Suprapubic skin (tissue), 4 donors: ENCODE measurements at places on chromosomes 3 and 15.

- DNase-seq: no peak
Observed at GRCh38 chr3:157530637-157531300, 27.6 kb upstream of the VEPH1 start.

DNA sequence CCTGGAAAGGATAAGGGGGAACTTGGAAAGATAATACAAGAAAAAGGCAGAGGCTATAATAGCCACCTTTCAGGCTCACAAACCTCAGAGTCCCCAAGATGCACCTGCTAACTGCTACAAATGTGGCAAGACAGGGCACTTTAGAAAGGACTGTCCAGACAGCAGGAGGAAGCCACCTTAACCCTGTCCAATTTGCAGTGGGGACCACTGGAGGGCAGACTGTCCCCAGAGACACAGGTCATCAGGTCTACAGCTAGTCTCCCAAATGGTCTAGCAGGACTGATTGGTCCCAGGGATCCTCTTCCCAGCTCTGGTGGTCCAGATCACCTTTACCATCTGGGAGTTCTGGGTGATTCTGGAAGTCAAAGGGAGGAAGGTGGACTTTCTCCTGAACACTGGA lies 882.5 kb upstream of the GBE1 start:
- no peak for DNase-seq

- DNase-seq: no peak
Observed at GRCh38 chr3:108312656-108313055, 16.3 kb downstream of the HHLA2 start.

GRCh38 chr3:110504901-110505300 lies 566.7 kb upstream of the NECTIN3 start:
- DNase-seq: no peak

DNA sequence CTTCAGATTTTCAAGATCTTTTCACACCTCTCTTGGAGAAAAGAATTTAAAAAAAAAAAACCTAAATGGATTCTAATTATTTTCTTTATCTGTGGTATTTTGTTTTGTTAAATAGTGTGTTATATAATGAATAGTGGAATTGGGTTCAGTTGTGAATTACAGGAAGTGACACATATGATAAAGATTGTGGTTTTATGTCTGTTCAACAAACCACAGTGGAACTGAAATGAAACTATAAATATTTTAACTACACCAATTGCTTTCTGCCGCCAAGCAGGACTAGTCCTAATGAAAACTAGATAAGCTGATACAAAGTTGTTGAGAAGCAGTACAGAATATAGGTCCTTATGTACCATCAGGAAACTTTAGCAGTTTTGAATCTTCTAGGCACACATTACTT lies 121.6 kb downstream of the UBE2E2 start:
- DNase-seq: no peak

DNA sequence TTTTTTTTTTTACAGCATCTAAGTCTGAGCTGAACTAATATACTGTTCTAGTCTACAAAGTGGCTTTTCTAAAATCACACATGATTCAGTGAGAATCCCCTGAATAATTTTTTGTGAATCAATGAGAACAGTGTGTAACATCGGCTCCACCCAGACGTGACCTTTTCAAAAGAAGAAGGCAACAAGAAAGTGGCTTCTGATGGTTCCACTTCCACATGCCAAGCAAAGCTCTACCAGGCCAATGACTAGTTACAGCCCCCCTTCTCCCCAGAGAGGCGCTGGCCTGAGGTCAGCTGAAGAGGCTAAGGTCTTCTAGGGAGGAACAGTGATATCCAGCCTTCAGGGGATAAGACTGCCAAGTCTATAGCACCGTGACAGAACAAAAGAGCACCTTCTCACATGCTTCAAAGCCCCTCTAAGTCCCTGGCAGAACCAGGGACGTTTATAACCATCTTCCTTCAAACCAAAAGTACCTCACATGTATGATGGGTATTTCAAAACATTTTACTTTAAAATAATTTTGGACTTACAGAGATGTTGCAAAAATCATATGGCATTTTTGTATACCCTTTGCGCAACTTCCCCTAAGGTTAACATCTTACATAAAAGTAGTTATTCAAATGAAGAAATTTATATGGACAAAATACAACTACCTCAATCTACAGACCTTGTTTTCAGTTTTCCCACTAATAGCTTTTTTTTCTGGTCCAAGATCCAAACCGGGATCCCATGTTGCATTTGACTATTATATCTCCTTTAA lies 177.9 kb downstream of the OSBPL10 start:
- DNase-seq: no peak

DNA sequence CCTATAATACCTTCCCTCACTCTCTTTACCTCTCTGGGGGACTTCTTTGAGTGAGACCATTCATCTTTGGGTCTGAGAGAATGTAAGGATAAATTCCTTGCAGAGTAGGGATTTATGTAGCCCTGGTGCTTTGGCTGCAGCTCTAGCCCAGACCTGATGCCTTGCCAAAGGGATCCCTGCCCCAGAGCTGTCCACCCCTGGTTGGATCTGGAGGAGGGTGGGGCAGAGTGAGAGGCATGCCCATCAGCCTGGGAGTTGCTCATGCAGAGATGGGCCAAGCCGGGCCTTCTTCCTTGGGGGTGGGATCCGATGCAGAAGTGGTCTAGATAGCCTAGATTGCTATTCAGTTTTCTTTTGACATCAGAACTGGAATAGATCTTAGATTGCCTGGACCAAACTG lies 31.5 kb downstream of the RTP1 start:
- DNase-seq: no peak

DNA sequence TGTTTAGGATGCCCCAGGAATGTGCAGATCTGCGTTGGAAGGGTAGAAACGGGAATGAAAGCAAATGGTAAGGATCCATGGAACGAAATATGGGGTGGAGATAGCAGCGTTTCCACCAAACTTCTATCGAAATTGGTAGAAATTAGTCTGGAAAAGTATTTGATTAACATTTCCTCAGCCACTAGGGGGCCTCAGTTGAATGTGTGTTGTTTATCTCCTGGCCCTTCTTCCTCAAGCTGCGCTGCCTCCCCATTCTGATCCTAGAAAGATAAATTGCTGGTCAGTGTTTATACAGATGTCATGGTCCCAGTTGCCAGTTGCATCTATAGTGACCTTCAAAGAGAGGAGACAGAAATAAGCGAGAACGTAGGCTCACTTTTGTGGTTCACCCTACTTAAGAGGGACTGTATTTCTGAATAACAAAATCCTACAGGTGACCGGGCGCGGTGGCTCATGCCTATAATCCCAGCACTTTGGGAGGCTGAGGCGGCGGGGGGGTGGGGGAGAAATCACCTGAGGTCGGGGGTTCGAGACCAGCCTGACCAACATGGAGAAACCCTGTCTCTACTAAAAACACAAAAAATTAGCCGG lies 457.1 kb downstream of the SQOR start:
- no peak for DNase-seq

DNA sequence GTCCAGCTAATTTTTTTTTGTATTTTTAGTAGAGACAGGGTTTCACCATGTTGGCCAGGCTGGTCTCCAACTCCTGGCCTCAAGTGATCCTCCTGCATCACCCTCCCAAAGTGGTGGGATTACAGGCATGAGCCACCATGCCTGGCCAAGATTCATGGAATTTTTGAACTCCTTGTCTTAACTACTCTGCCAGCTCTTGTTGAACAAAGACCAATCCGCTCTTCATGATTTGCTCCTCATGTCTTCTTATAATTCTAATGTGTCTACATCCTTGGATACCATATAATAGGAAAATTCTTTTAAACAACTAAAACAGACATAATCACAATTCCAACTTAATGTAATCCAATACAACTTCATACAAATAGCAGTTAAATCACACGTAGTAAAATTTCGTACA lies 21.3 kb downstream of the UBA5 start:
- DNase-seq: no peak

DNA sequence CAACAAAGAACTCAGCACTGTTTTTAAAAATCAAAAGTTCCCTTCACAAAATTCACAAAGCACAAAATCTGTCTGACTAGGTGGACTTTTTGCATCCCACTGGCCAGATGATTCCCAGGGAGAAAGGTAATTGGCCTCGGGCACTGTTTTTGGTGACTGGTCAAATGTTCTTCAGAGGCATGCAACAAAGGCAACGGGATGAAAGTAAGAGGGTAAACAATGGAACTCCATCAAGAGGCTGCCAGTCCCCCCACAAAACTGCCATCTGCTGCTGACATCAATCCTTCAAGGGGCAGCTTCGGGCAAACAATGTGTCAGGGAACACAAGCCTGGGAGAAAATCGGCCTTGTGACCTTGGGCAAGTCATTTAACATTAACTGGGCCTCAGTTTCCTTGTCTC lies 3.3 kb downstream of the SRGAP3 start:
- DNase-seq: no peak

DNA sequence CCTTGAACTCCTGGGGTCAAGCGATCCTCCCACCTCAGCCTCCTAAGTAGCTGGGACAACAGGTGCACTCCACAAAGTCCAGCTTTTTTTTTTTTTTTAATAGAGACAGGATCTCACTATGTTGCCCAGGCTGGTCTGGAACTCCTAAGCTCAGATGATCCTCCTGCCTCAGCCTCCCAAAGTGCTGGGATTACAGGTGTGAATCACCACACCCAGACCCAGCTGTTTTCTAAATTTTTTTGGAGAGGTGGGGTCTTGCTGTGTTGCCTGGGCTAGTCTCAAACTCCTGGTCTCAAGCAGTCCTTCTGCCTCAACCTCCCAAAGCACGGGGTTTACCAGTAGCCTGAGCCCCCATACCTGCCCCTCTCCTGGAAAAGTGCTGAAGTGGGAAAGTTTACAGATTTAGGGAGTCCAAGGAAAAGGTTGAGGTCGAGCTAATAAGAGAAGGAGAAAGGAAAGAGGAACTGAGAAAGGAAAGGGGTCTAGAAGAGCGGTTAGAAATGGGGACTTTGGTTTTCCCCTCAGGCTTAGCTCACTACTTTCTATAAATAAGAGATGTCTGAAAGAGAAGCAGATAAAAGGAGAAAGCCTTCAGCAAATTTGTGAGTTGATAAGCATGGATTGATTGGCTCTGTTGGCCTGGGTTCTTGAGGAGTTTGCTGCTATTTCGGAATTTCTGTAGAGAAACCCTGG lies 23.6 kb downstream of the UBE2E1 start:
- DNase-seq: no peak

GRCh38 chr3:106560451-106560966 lies 691.7 kb upstream of the CBLB start:
- no peak for DNase-seq

DNA sequence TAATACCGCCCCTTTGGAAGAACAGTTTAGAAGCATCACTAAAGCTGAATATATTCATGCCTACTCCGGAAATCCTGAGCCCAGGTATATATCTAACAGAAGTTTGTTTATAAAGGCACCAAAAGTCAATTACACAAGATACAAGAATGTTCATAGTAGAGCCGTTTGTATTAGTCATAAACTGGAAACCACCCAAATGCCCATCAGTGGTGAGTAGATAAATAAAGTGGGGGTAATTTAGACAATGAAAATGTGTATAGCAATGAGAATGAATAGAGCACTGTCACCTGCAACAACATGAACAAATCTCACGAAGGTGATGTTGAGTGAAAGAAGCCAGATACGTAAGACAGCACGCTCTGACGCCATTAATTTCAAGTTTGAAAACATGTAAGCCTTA lies 68.3 kb upstream of the GLCE start:
- no peak for DNase-seq

DNA sequence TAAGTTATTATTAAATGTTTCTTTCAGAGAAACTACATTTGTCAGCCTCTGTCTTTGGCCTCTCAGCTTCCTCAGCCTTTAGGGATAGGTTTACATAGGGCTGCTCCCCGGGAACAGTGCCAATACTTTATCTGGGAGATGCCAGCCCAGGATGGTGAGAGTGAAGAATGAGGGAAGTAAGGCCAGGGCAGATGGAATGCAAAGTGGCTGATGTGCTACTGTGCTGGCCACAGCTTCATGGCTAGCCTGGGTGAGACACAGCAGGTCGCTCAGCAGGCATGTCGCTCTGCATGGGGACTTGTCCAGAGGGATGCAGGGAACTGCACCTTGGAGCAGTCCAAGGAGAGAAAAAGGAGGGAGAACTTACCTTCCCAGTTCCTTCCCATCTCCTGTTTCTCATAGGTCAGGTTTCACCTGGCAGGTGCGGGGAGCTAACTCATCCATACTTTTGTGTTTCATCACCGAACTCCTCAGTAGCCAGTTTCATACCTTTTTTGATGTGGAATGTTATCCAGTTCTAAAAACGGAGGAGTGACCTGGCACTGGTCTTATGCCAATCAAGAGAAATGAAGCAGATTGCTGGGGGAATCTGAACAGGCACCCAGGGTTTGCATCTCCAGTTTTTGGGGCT lies 30.9 kb upstream of the C15orf39 start:
- no peak for DNase-seq

- no peak for DNase-seq
Observed at GRCh38 chr3:149920119-149920518, 50.6 kb downstream of the PFN2 start.

DNA sequence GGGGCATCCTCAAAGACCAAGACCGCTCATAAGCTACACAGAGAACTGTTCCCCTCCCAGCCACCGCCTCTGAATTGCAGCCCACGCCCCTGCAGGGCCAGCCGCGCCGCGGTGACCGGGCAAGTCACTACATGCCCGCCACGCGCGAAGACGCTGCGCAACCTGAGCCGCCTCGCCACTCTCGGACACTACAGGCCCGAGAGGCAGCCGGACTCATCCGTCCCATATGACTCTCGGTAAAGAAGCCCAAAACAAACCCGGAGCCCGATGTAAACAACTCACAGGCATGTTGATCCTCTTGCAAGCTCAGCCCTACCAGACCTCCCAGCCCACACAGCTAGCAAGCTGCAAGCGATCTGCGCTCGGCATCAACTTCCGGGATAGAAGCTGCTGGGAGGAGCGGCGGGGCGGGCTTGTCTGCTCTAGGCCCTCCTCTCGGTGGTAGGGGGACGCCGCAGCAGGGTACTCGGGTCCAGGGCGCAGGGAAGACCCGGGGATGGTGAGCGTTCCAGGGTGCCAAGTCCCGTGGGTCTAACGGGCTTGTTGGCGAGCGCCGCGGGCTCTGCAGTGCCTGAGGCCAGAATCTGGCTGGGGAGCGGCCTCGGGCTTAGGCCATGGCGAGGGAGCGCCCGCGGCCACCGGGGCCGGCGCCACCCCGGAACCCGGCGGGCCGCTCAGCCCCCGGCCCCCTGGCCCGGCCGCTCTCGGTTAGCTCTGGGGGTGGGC lies at the start of gene RPS27L:
TSS of gene RPS27L (minus strand) at position 360 of the 726 bp plus-strand sequence. CDS start at position 288, 72 bp downstream.
- peak; percentile 93 for DNase-seq

GRCh38 chr15:58585693-58586443 lies 154.1 kb downstream of the LIPC start:
- no peak for DNase-seq

DNA sequence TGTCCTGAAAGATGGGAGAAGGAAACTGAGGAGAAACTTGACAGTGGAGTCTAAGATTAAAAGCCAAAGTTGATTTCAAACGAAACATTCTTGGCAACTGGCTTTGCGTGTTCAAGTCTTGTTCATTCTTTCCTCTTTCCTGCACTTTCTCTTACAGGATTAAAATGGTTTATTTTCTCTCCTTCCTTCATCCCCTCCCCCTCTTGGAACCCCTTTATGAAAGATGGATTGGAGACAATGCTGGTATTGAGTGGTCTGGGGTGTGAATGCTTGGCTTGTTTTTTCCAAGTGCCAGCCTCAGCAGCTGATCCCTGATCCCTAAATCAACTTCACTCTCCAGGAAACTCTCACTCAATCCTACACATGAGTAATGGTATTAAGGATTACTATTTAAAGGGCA lies 703 bp upstream of the LSAMP start:
- no peak for DNase-seq
